ENCODE measurements at places on chromosomes 5 and 9.

- no peak for DNase-seq
Measured at GRCh38 chr5:55480781-55481180, 54.0 kb downstream of the PLPP1 start.

- DNase-seq = no peak
Measured at GRCh38 chr9:125630436-125630835, 76.6 kb downstream of the MAPKAP1 start.

DNA sequence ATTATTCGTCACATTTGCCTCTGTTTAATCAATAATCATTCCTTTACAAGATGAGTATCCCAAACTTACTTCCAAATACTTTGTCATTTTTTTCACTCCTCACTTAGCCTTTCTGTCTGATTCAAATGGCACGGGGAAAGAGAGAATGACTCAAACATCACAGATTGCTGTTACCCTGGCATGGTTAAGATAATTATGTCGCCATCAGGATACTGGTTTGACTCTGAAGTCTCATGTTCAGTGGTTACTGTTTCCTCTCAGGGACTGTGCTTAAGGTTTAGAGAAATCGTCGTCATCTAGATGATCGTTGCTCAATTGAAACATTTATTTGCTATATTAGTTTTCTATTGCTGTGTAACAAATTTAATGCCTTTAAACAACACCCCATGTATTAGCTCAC lies 45.2 kb upstream of the RAD23B start:
- DNase-seq = no peak

- DNase-seq = no peak
Measured at GRCh38 chr9:120659676-120660075, 54.6 kb downstream of the MEGF9 start.

DNA sequence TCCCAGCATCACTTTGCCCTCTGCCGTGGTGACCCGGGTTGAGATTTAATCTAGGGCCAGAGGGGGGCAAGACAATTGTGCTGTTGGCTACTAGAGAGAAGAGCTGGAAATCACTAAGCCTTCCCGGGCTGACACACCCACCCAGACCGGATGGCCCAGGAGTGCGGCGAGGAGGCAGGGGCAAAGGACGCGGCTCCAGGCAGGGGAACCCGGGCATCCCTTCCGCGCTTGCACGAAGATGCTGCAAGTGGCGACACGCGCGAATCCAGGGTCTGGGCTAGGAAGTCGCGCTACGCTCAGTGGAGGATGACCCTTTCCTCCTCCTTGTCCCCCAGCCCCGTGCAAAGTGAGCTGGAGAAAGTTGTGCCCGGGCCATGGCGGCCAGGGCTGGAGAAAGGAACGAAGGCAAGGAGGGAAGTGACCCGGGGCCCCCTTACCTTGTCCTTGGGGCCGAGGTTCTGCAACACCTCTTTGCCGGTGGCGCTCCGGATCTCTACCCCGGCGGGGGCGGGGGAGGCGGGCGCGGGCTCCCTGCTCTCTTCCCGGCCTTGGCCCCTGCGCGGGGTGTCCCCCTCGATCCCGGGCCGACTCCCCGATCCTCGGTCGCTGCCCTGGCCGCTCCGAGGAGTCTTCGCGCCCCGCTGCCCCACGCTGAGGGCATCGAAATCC lies 693 bp downstream of the DPYSL3 start:
- peak; percentile 24 for DNase-seq

- DNase-seq = no peak
Measured at GRCh38 chr9:133189826-133190225, 19.2 kb downstream of the OBP2B start.

GRCh38 chr5:83118976-83119375 lies 41.6 kb downstream of the XRCC4 start:
- DNase-seq = no peak

- DNase-seq = no peak
Measured at GRCh38 chr5:123949807-123950340, 437.9 kb downstream of the CSNK1G3 start.

GRCh38 chr5:64944868-64945267 lies 176.1 kb downstream of the CWC27 start:
- DNase-seq = no peak

DNA sequence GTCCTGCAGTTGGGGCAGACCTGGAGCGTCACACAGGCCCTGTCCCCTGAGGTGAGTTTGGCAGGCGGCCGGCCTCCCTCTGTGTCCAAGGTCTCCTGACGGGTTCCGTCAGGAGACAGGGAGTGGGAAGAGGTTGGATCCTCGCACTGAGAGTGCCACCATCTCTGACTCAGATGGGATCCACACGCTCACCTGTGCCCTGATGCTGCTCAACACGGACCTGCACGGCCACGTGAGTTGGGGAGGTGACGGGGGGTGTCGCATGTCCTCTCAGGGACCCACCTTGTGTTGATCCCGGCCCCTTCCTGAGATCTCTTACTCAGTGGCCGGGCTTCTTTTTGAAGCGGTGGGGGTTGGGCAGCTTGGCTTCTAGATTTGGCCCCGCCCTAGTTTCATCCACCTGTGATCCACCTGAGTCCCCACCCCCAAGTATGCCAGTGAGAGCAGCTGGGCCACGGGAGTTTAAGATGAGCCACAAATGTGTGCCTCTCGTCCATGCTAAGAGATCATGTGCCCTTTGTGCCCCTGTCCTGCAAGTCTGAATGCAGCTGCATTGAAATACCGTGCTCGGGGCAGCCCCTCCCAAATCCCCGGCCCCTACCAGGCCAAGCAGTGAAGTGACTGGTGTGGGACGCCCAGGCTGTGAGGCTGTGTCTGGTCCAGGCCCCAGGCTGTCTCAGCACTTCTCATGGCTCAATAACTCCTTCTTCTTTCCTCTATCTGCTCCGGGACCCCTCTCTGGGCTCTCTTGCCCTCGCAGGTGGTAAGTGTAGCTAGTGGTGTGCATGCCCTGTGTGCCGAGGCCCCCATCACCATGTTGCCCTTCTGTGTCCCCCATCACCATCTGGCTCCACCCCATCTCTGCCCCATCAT lies 27.2 kb downstream of the PSD2 start:
- no peak for DNase-seq

- DNase-seq = peak; percentile 31
Measured at GRCh38 chr5:100900796-100901781, 2.0 kb downstream of the ST8SIA4 start.

- DNase-seq = peak; percentile 42
Measured at GRCh38 chr5:177368869-177369644, 11.3 kb downstream of the RGS14 start.

DNA sequence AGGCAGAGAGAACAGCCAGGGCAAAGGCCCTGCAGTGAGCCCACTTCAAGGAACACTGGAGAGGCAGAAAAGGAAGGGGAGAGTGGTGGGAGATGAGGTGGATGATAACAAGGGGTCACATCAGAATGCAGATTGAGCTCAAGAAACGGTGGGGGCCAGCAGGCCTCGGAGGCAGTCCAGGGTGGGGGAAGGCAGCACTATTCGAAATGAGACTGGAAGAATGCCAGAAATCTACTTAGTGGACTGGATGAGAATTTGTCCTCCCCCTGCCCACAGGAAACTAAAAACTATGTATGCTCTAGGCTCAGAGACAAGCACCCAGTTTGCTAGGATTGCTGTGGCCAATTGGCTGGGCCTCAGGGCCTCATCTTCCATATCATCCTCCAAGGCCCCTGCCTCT lies 148.7 kb downstream of the ADAMTS12 start:
- DNase-seq = no peak

GRCh38 chr9:20989923-20990341 lies 41.5 kb downstream of the HACD4 start:
- no peak for DNase-seq

DNA sequence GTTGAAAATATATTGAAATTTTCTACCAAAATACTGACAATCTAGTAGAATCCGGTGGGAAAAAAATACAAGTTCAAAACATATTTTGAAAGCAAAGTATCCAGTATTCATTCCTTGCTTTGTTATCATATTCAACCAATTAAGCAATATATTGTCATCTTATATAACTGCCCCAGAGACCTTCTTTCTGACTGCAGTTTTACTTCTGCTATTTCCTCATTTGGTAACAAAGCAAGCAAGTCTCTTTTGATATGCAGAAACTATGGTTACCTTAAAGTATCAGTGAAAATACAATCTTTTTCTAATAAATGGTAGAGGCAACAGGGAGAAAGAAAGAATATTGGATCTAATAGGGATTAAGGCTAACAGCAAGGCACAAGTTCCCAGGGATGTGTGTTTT lies 663.7 kb upstream of the MEF2C start:
- no peak for DNase-seq

DNA sequence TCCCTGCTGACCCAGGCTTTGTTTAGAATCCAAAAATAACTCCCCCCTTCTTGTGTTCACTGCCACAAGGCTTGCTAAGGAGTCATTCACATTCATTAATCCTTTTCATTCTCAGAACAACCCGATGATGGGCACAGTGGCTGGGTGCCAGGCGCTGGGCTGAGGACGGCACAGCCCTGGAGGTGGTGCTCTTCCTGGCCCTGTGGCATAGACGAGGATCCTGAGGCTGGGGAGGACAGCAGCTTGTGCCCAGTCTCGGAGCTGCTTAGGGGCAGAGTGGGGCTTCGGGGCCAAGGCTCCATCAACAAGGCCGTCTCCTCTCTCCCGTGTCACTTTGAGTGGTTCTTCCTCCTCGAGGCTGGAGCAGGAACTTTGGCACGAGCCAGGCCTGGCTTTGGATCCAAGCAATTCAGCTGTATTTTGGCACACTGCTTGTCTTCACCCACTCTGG lies 166.7 kb downstream of the TTLL11 start:
- no peak for DNase-seq

DNA sequence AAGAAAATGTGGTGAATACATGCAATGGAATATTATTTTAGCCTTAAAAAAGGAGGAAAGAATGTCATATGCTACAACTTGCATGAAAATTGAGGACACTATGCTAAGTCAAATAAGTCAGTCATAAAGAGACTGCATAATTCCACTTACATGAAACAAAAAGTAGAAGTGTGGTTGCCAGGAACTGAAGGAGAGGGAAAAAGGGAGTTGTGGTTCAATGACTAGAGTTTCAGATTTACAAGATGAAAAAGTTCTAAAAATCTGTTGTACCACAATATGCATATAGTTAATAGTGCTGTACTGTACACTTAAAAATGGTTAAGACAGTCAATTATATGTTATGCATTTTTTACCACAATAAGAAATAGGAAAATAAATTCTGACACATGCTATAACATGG lies 95.4 kb downstream of the SLC44A1 start:
- DNase-seq = no peak

GRCh38 chr5:120779674-120780073 lies 315.6 kb downstream of the PRR16 start:
- DNase-seq = no peak

DNA sequence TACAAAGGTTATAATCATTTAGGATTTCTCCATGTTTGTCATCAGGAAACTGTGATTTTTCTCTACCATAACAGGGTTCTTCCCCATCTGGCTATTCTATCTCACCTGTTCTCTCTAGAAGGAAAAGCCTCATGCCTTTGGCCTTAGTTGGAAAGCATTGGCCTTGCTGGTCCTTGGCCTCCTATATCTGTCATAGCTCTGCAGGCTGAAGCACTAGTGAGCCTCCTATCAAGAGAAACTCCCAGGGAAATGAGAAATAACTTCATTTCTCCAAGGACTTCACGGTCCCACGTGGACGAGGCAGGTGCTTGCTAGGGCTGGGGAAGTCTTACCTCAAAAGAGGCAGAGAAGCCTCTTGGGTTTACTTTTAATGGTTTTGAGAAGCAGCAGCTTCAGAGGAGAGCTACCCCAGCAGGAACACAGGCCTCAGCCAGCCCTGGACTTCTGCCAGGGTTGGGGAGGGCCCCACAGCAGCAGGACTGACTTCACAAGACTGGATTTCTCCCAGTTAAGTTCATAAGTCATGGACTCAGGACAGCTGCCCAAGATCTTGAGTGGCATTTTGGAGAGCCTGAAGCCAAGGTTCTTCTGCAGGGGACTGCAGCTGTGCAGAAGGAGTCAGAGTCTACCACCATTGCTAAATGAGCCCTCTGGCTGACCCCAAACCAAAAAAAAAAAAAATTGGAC lies 15.8 kb upstream of the PSAT1 start:
- DNase-seq = no peak

GRCh38 chr5:155872629-155873220 lies 454.2 kb upstream of the SGCD start:
- no peak for DNase-seq

DNA sequence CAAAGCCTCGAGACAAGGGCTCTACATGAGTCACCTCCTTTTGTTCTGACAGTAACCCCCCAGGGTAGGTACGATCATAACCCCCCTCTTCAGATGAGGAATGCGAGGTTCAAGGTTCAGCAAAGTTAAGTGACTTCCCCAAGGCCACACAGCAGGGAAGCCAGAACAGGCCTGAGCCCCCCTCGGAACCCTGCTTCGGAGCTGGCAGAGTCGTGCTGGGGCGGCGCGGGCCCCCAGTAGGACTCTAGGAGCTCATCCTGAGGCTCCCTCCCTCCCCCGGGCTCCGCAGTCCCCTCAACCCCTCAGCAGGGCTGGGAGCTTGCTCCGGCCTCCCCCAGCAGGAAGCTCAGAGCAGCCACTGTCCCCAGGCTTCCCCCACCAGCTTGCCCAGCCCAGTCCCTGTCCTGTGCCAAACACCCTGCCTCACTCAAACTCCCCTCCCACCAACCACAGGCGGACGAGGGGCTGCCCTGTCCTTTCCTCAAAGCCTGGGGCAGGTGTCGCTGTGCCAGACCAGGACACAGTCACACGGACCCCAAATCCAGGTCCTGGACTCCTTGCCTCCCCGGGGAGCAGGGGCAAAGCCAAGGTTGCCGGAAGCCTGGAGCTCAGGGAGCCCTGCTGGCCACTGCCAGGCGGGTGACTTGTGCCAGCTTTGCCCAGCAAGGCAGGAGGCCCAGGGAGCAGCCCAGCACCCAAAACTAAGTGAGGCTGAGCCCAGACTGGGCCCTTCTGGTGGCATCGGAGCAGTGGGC lies 5.1 kb downstream of the AGPAT2 start:
- DNase-seq = no peak

Data from neural crest cell (in vitro differentiated cells).